HL-60 (cell line): ENCODE measurements at places on chromosomes 16 and 17.

DNA sequence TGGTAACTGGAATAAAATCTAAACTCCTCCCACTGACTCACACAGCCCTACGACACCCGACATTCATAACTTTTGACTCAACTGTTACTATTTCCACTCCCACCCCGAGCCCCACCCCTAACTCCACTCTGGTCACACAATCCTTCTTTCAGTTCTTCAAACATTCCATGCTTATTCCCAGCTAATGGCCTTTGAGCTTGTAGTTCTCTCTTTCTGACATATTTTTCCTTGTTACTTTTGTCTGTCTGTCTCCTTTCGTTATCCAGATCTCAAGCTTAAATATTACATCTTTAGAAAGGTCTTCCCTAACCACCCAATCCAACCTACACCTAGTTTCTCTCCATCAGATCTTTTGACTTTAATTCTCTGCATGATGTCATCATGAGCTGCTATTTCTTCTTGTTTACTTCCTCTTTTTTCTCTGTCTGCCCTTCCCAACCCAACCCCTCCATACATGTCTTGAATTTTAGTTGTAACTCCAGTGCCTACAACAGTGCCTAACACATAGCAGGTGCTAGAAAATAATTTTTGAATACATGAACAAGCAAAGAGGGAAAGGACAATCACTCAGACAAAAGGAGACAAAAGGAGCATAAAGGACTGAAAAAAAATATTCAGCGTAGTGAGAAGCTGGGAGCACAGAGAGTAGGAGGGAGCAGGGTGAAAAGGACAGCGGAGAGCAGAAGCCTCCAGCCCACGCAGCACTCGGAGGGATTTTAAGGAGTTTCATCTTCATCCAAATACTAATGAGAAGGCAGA, 65.2 kb upstream of the SMIM36 start:
- no peak for DNase-seq

GRCh38 chr16:24921229-24921628, 75.5 kb downstream of the SLC5A11 start:
- DNase-seq = no peak

GRCh38 chr16:89693289-89693731, 6.8 kb downstream of the CDK10 start:
- DNase-seq = no peak

GRCh38 chr17:1755252-1755826, 6.5 kb upstream of the SERPINF1 start:
- DNase-seq = no peak

- DNase-seq = no peak
Measured at GRCh38 chr16:58329135-58329534, 34.3 kb upstream of the PRSS54 start.

DNA sequence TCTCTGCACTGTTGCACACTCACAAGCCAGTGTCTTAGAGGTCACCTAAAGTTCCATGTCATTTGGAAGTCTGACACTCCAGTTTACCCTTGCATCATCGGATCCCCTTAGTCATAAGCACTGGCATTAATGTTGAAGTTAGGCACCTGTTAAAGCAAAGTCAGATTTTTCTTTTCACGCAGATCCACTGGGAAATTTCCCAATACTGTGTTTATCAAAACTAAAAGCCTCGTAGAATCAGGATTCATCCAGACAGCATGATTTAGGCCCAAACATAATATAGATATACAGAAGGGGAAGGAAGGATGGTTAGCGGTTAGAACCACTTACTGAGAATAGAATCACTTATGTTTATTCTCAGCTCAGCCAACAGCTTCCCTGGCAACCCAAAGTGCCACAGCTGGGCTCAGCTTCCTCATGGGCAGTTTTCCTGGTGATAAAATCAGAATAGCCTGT, 30.1 kb upstream of the HAPSTR1 start:
- peak; percentile 60 for DNase-seq

GRCh38 chr16:13401641-13402040, 500.2 kb downstream of the SHISA9 start:
- DNase-seq = no peak

DNA sequence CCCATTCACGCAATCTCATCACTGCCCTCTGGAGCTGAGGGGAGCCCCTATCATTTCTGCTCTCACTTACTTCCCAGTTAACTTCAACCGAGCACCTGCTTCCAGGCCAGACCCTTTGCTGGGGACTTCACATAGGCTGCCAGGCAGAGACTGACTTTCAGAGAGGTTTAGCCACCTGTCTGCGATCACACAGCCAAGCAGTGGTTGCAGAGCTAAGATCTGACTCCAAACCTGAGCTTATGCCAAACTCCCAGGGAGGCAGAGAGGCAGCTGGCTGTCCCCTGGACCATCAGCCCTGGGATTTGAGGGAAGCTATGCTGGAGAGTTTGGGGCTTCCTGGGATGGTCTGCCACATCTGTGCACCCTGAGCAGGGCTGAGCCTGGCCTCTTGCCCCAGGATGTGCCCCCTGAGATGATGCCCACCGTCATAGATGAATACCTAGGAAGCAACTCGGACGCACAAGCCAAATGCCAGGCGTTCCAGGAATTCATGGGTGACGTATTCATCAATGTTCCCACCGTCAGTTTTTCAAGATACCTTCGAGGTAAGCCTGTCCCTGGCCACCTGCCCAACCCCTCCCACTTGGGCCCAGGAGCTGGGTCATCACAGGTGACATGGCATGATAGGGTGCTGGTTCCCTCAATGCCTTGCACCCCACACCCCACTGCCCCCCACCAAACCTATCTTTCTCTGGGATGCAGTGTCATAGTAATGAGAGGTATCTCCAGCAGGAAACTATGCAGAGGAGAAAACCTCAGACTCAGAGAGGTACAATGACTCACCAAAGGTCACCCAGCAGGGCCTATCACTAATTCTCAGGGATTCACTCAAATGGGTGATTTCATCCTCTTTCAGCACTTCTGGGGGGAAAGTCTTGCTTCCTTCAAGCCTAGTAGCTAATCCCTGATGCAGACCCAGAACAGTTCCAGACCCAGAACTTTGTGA, 10.0 kb downstream of the CES3 start:
- DNase-seq = no peak

DNA sequence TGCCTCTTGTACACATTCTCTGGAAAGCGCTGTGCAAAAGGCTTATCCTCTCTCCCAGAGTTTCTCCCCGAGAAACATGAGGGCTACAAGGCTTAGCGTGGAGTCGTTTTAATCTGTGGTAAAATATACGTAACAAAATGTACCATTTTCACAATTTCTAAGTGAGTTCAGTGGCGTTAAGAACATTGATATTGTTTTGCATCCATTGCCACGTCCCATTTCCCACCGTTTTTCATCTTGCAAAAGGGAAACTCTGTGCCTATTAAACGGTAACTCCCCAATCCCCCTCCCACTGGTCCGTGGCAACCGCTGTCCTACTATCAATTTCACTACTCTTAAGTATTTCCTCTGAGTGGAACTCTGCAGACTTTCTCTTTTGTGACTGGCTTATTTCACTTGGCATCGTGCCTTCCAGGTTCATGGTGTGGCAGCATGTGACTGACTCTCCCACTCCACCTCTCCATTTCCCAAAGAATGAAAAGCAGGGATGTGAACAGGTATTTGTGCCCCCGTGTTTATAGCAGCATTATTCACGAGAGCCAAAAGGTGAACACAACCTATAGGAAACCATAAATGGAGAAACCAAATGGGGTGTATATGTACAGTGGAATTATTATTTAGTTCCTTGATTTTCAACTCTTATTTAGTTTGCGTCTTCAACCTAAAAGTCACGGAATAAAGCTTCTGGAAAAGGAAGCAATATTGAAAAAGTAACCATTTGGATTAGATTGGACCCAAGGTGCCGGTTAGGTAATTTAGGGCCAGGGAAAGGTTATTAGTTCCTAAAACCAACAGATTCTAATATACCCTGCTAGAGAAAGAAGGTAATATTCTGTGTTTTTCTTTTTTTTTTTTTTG, 1.1 kb upstream of the USP32 start:
- no peak for DNase-seq

DNA sequence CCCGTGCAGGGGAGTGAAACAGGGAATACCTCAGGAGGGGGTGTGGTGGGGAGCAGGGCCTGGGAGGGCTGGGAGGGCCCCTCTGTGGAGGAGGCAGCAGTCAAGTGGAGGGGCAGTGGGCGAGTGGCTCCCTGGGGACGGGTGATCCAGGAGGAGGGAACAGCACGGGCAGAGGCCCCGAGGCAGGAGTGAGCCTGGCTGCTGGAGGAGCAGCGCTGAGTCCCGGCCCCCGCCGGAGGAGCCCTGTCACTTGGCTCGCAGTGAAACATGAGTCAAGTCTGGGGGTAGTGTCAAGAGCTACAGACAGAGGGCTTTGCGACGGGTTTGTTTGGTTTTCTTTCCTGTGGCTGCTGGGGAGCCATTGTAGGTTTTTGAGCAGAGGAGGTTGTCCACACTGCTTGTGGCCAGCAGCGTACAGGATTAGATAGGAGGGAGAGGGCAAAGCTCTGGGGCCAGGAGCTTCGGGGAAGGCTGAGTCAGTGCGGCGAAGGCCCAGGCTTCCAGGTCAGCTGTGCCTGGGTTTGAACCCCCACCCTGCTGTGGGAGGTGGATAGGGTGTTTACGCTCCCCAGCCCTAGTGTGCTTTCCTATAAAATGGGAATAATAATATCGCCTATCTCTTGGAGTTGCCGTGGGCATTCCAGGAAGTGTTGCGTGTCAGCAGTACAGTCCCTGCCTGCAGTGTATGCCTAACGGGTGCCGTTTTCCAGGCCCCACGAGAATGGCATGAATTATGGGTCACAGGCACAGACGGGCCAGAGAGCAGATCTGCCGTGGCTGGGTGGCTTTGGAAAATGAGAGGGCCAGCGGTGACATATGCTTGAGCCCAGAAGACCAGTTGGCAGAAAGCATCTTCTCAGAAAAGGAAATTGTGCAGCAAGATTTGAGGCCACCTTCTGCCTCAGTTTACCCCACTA, 115.9 kb upstream of the CIBAR2 start:
- no peak for DNase-seq

DNA sequence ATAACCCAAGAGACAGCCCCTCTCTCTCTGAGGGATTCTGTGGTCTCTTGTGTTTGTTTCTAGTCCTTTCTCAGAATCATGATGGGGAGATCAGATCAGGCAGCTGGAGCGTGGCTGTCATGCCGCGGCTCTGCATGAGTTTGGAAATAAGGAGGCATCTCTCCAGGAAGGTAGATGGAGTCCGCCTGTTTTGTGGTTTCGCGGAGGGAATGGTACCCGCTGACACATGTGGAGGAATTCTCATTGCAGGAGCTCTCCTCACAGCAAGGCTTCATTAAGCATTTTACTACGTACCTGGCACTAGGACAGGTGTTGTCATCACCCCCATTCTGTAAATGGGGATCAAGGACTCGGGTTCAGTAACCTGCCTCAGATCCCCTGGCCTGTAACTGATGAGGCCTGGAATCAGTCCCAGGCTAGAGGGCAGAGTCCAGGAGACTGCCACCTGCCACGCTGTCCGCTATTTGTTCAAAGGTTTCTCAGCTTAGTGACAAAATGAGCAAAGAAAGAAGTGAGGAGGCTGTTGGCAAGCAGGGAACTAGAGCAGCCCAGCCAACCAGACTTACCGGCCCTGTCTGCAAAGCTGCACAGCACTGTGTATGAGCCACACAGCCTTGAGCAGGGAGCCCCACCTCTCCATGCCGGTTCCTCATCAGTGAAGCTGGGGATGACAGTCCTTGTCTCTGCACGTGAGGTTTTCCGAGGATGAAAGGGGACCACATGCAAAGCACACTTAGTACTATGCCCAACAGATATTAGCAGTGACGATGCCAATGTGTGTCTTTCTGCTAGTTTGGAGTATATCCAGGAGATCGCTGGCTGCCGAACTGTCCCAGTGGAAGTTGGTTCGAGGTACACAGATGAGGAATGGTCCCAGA, 11.0 kb downstream of the KDM8 start:
- no peak for DNase-seq

DNA sequence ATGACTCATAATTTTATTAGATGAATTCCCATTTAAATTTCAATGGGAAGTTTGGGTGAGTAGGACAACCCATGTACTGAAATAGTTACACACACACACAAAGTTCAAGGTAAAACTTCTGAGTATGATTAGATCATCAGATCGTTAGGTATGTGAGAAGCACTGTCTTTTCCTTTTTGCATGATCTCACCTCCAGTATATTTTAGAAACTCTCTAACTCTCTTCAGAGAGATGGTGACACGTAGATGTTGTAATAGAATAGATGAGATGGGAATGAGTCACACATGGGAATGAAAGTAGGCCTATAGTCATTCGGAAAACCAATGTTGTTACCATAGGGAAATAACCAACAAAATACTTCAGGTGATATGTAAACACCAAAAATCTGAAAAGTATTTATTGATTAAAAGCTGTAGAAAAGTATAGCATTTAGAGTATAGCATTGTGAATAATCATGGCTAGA, 22.2 kb downstream of the KRT23 start:
- DNase-seq = no peak

DNA sequence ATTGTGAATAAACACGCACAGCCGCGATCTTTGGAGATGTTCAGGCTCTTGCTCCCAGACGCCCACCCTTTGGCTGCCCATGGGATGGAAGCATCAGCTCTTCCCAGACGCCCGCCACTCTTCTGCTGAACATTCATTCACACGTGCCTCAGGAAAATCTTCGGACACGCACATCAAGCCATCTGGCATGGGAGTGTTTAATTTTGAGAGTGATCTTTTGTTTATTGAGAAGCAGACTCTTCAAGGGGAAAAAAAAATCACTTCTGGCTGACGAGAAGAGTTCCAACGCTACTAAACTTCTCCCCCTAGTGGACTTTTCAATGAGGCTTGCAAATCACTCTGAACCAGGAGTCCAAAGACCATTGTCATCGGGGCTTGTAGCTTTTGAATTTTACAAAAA, 62.0 kb upstream of the NUDT7 start:
- DNase-seq = no peak

GRCh38 chr17:40799859-40800258, at the start of gene KRT28:
Gene KRT28 (minus strand): TSS chr17:40799959. CDS start chr17:40799893, 66 bp downstream.
- DNase-seq = no peak

DNA sequence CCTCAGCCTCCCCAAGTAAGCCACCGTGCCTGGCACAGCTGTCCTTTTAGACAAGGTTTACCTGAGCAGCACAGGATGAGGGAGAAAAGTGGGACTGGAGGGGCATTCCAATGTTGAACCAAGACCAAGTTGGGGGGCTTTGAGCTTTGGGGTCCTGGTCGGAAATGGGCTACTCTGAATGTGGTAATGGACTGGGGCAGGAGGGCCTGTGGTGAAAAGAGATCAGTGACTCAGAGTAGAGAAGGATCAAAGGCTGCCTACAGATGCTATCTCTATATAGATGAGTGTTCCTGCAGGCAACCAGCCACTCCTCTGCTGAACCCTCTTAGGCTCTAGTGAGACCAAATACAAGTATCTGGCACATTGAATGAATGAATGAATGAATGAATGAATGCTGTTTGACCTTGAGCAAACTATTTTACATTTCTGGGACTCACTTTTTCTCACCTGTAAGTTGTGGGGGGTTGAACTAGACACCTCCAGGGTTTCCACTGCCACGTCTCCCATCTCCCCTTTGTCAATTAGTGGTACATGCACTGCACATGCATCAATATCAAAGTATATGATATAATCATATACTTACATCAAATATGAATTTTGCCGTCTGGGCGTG, 26.3 kb upstream of the ETV4 start:
- DNase-seq = no peak

- no peak for DNase-seq
Measured at GRCh38 chr16:88697831-88698615, 8.2 kb downstream of the RNF166 start.
